ENCODE measurements at places on chromosomes 6 and 20.

GRCh38 chr6:967701-968100, 274.8 kb upstream of the EXOC2 start:
- DNase-seq = no peak

- no peak for DNase-seq
These were observed 25.8 kb downstream of the CAP2 start for GRCh38 chr6:17419189-17419575.

DNA sequence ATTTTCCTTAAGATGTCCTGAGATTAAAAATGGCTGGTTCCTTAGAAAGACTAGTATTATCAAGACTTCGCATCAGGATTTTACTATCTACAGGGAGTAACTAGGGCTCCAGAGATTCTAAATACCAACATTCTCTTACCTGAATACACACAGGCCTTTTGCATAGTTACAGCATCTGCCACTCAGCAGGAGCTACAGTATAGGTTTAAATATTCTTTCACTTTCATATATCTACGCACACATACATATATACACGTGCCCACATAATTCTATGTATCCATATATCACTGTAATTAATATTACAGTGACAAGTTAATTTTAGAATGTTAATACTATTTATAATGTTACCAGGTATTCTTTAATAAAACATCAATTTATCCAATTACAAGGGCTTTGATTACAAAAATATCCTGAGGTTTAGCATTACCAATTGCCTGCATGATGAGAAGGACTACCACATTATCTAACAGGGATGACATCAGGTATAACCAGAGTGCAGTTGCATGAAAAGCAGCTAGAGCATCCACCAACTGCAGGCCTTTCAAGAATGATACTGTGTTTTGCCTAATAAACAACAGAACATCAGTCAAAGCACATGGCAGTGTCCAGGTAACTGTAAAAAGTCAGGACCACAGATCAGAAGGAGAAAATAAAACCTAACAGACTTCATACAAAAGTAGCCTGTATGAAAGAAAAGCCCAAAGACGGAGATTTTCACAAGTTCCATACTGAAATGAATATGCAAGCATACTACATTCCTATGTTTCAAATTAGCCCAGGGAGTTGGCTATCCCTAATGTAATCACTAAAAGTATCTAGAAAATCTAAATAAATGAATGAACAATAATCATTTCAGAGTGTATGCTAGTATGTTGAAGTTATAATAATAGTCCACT, 268.7 kb downstream of the PTPRK start:
- no peak for DNase-seq

GRCh38 chr6:149855040-149855654, 9.0 kb downstream of the LRP11 start:
- no peak for DNase-seq

DNA sequence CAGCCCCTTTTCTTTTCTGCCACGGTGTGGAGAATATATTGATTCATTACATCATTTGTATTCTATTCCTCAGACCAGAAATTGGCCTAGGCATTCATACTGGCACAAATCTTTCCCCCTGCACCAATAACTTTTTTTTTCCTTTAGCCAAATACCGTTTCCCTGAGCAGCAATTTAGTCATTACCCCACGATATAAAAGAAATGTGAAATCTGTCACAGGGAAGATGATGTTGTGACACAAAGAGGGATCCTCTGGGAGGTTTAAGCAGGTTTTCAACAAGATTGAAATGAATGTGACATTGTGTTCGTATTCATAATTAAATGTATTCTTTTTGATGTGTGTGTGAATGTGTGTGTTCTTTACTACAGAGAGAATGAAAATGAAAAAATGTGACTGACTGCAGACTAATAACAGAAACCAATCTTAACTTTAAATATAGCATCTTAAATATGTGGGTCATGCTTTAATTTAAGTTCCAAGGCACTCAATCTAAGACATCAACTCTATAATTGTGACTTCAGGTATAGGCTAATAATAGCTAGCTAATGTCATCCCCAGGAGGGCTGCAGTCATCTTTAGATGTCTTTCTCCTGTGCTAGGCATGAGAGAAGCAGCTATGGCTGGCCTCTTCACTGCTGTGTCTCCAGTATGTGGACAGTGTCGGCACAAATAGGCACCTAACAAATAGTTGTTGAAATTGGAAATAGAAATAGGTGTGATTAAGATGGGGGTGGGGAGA, 177.7 kb downstream of the BTBD3 start:
- DNase-seq = no peak

DNA sequence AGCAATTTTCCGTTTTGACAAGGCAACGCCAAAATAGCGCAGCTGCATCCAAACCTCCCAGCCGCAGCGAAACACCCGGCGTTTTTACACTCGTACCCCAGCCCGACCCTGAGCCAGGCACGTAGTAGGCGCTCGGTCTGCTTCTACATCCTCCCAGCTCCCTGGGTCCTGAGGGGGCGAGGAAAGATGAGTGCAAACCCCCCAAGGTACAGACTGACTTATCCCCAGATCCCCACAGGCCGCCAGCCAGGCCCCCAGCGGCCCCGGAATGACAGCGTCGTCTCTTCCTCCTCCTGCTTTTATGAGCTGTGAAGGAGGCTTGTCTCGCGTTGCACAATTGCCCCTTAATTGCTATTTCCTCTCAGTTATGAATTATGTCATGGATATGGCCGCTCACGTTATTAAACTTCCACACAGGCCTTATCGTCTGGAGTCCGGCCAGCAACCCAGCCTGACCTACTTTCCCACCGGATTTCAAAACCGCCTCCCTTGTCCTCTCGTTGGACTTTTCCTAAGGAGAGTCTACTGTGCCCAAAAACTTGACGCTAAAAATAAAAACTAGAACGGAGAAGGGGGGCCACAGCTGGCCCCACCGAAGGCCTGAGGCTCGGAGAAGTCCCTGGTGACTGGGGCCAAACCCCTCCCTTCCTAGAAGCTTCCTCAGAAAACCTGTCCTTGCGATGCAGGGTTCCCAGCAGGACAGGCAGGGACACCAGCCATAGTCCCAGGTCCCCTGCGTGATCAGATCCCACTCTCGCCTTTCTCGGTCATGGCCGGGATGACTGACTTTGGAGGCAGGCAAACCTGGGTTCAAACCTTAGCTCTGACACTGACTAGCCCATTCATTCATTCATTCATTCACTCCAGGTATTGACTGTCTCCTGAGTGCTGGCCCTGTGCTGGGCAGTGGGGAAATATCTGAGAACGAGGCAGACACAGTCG, 130.9 kb upstream of the PTPN1 start:
- DNase-seq = peak; percentile 20

DNA sequence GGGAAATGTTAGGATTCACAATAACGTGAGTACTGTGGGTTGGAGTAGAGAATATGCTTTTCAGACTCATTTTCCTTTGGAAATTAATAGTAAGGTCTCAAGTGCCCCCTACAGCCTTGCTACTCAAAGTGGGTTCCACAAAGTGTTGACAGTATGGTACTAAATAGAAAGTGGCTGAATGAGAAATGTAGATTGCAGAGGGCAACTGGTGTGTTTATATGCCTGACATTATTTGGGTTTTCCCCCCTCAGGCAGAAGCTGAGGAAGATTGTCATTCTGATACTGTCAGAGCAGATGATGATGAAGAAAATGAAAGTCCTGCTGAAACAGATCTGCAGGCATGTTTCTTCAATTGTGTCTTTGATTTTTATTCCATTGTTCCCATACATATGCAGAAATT, 5.6 kb downstream of the FBXO9 start:
- DNase-seq = no peak

DNA sequence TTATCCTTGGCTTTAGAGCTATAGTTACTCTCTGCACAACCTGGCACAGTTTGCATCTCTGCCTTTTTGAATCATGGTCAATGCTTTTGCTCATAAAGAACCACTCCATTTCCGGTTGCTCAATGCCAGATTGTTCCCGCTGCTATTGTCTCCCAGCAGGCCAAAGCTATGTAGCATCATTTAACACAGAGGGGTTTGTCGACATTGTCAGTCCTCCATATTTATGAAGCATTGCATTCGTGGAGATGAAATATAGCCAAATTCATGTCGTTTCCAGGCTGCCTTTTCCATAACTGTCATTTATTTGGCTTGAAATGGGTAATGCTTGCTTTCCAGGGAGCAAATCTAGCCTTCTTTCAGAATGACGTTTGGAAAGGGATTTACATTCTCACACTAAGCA, 598.8 kb downstream of the EPHA7 start:
- DNase-seq = no peak

GRCh38 chr6:53889365-53889764, 94.6 kb downstream of the LRRC1 start:
- DNase-seq = no peak

GRCh38 chr6:88266126-88266525, 100.0 kb upstream of the CNR1 start:
- DNase-seq = no peak

GRCh38 chr6:16442031-16442430, 203.6 kb downstream of the GMPR start:
- DNase-seq = no peak

GRCh38 chr6:129208415-129209034, 325.6 kb downstream of the LAMA2 start:
- no peak for DNase-seq

GRCh38 chr20:46520976-46521579, 7.7 kb upstream of the ZNF334 start:
- peak; percentile 66 for DNase-seq

DNA sequence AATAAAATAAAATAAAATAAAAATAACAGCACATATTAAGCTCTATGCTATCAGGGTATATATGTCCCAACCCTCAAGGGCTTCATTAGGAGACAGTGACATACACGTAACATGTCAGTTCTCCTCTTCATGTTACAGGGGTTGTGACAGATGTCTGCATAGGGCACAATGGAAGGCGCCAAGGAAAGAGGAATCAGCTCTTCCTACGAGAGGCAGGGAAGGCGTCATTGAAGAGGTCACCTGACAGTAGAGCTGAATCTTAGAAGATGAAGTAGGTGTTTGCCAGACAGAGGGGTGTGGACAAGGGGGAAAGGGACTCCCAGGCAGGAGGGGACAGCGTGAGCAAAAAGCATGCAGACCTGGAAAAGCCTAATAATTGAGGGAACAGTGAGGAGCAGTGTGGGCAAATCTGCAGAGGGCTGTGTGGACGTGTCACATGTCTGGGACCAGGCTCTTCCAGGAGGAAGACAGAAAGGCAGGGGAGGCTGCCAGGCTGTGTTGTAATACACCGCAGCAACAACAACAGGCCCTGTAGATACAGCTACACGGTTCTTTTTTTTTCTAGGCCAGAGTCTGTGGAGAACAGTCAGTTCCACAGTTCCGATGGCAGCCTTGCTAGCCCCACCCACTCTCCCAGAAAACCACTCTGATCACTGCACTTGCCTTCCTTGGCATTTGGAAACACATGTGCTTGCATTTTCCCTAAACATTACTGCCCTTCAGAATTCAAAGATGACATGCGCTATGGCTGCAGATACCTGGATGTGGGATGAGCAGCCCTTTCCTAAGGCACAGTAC, 2.5 kb upstream of the FKBP5 start:
- peak; percentile 77 for DNase-seq

GRCh38 chr6:142796024-142796423, 149.0 kb downstream of the HIVEP2 start:
- DNase-seq = no peak

DNA sequence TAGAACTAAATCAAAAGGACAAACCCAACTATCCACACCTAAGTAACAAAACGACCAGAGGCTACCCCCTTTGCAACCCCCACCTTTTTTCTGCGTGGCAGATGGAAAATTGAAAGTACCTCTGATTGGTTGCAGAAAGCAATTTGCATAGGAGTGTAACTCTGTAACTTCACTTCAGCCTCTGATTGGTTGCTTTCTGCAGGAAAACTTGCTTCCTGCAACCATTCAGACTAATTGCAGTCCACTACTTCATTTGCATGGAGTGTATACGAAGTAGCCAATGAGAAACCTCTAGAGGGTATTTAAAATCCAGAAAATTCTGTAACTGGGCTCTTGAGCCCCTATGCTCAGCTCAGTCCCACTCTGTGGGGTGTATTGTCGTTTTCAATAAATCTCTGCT, 129.1 kb upstream of the OLIG3 start:
- no peak for DNase-seq

GRCh38 chr6:38933426-38933825, 115.2 kb upstream of the GLP1R start:
- no peak for DNase-seq

DNA sequence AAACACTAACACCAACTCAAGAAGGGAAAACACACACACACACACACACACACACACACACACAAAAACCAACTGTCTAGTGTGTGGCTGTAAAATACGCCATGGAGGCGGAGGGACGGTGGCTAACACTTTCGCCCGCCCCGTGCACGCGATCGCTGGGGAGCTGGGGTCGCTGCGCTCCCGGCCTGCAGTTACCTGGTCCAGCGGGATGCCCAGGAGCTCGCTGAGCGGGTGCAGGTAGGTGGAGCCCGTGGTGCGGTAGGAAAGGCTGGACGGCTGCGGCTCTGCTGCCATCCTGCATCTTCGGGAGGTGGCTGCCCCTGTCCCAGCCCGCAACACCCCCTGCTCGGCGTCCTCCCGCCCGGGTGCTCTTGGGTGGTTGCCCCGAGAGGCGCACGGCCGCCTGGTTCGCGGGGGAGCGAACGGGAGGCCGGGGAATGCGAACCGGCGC, 303 bp downstream of the MBOAT1 start:
- DNase-seq = no peak

DNA sequence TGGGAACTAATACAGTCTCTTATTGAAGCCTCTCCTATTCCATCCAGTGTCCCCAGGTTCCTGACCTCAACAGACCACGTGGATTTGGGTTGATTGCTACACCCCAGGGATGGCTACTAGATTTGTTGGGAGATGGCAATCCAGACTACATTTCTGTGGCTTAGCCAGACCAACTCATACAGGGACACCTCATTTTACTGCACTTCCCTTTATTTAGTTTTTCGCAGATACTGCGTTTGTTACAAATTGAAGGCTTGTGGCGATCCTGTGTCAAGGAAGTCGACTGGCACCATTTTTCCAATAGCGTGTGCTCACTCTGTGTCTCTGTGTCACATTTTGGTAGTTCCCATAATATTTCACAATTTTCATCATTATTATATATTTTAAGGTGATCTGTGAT, 10.3 kb upstream of the MTRF1L start:
- DNase-seq = no peak

- DNase-seq = no peak
These were observed 24.6 kb upstream of the EYA2 start for GRCh38 chr20:46870041-46870440.

GRCh38 chr6:101537753-101538316, 144.3 kb downstream of the GRIK2 start:
- DNase-seq = no peak

DNA sequence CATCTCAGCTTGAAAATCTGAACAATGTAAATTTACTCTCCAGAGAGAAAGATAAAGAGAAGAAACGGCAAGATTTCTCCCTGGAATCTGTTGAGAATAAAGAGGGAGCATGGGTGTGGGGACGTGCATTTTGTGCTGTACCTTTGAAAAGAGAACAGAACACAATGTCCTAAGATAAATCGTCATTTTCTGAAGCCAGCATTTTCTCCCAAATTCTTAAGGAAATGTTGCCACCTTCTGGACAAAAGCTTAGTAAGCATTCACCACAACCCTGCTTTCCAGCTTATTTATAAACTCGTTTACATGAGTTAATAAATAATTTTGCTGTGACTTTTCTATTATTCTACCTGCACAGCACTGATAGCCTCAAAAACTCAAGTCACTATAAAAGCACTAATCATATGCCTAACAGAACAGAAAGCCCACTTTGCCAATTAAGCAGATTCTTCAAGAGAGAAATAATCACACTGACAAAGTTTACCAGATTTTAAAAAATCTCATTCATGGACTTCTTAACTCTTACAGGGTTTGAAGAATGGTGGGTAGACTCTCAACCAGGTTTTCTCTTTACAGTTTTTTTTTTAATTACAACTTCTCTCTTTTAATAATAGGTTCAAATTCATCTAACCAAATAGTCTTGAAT, 155.8 kb downstream of the MBOAT1 start:
- DNase-seq = no peak

Measured in dorsolateral prefrontal cortex (tissue), 122 donors.